Karpas-422 (cell line): ENCODE measurements at places on chromosomes 2 and 18. TPM values are rescaled to one million over a fixed set of nuclear protein-coding genes. Genes with fewer than 3 reads are reported as not detected.
A peak's percentile ranks its signal among the peaks of the same experiment; 100 is the strongest.

The HPCAL1 gene
- 5.0 and 6.6 TPM in 2 replicates for total RNA-seq

The C2orf78 gene
- not detected in 2 replicates for total RNA-seq

The MALL gene
- total RNA-seq, result not detected in 2 replicates

The CFC1 gene
- not detected in 2 replicates for total RNA-seq

The KYNU gene
- 0.75 and 1.8 TPM in 2 replicates for total RNA-seq

The ZNF385B gene
- total RNA-seq, result not detected in 2 replicates

- H3K36me3 ChIP-seq, result no peaks in the 10 kb centered on the region
- no peak overlapping the region for H3K27ac ChIP-seq
- peaks cover 3% of the 10 kb centered on the region; the same call in 1 of the 2 replicates for H3K4me1 ChIP-seq
These were observed 53.7 kb upstream of the LGALSL start for GRCh38 chr2:64400105-64400728.

DNA sequence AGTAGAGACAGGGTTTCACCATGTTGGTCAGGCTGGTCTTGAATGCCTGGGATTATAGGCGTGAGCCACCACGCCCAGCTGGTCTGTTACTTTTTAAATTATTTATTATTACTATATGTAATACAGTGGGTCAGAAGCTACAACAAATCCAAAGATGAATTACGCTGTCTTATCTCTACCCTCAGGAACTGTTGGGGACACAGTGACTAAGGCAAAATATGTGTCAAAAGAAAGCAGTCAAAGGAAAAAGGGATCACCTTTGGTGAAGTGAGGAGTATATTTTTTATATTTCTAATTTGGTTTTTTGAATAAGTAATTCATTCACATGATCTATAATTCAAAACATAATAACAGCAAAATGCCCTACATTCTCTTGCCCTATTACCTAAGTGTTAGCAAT, 4.7 kb downstream of the CREB1 start:
- H3K4me3 ChIP-seq, result no peak overlapping the region
- no peak for DNase-seq
- H3K27me3 ChIP-seq, result no peaks in the 10 kb centered on the region
- no peak overlapping the region; the same call in 1 of the 2 replicates for H3K27ac ChIP-seq
- peaks cover 24% of the 10 kb centered on the region; the same call in 1 of the 2 replicates for H3K36me3 ChIP-seq
- H3K4me1 ChIP-seq, result peaks cover 27% of the 10 kb centered on the region

DNA sequence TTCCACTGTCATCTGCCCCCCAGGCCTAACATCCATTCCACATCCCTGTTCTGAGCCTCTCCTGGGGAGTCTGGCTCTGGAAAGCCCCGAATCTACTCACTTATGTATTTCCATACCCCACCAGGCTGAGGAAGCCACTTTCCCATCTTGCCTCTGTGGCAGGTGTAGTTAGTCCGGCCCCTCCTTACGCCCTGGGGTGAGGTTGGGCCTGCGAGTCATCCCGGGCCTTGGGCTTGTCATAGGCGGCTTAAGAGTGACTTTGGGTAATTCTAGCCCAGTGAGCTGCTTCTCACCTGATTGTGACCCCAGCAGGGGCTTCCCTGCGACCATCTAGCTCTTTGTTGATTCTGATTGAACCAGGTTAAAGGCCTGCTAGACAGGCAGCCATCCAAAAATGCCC, 21.1 kb downstream of the PCARE start:
- H3K4me1 ChIP-seq, result no peaks in the 10 kb centered on the region
- H3K4me3 ChIP-seq, result no peak overlapping the region
- no peak overlapping the region for H3K27ac ChIP-seq

DNA sequence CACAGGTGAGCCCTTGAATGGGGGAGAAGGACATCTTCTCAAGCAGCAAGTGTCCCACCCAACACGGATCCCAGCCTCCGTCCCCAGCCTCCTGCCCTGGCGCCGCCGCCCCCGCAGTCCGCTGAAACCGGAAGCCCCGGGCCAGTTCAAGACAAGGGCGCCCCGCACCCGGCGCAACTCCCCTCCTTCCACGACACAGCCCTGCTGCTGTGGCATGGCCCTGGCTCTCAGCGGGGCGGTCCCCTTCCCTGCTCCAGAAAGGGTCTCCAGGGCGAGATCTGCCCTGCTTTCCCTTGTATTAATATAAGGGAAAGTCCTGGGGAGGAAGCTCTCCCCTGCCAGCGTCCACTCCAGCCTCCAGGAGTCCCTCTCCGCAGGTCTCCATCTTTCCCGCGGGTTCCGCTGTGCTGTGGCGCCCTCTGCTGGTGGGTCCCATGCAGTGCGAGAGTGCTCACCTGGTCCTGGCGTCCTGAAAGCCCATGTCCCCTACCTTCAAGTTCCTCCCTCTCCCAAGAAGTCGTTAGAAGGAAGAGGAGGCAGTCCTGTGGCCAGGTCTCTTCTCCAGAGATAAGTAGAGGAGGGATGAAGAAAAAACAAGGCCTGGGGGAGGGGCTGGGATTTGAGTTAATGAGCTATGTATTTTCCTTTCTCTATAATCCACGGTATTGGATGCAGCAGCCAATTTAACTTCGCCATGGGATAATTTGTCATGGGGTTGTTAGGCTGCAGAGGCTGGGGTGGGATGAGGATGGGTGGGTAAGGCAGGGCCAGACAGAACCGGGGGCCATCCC, 176.0 kb downstream of the SMAD2 start:
- H3K4me3 ChIP-seq, result no peak overlapping the region
- no peaks in the 10 kb centered on the region for H3K36me3 ChIP-seq
- no peaks in the 10 kb centered on the region for H3K27me3 ChIP-seq
- no peak overlapping the region for H3K27ac ChIP-seq
- H3K4me1 ChIP-seq, result no peaks in the 10 kb centered on the region

The DSC1 gene
- total RNA-seq, result 2.3 and 2.4 TPM in 2 replicates

- no peaks in the 10 kb centered on the region for H3K36me3 ChIP-seq
- no peak for DNase-seq
- H3K27me3 ChIP-seq, result no peaks in the 10 kb centered on the region
- H3K27ac ChIP-seq, result no peak overlapping the region
- H3K4me3 ChIP-seq, result no peak overlapping the region
These were observed 56.1 kb downstream of the TNP1 start for GRCh38 chr2:216803791-216804190.

- no peak for DNase-seq
- H3K36me3 ChIP-seq, result no peaks in the 10 kb centered on the region
- no peak overlapping the region for H3K4me3 ChIP-seq
- no peak overlapping the region for H3K27ac ChIP-seq
These were observed 73.3 kb upstream of the FAM98A start for GRCh38 chr2:33672389-33672788.

- H3K27me3 ChIP-seq, result no peaks in the 10 kb centered on the region
- H3K27ac ChIP-seq, result no peak overlapping the region
- no peaks in the 10 kb centered on the region for H3K4me1 ChIP-seq
These were observed 1887.8 kb upstream of the CELF4 start for GRCh38 chr18:39453356-39453755.

GRCh38 chr2:232053777-232054176, 92.3 kb downstream of the DIS3L2 start:
- H3K4me1 ChIP-seq, result peaks cover 19% of the 10 kb centered on the region
- H3K27me3 ChIP-seq, result no peaks in the 10 kb centered on the region
- DNase-seq, result no peak
- H3K27ac ChIP-seq, result no peak overlapping the region
- H3K4me3 ChIP-seq, result no peak overlapping the region
- H3K36me3 ChIP-seq, result no peaks in the 10 kb centered on the region

The HOXD11 gene
- not detected in 2 replicates for total RNA-seq

The ELOA2 gene
- not detected in 2 replicates for total RNA-seq

- DNase-seq, result no peak
- no peaks in the 10 kb centered on the region for H3K36me3 ChIP-seq
- H3K4me3 ChIP-seq, result no peak overlapping the region
- H3K27ac ChIP-seq, result no peak overlapping the region
These were observed 49.7 kb downstream of the SH3YL1 start for GRCh38 chr2:213932-214693.

- DNase-seq, result no peak
- H3K27ac ChIP-seq, result no peak overlapping the region
- no peak overlapping the region for H3K4me3 ChIP-seq
- H3K36me3 ChIP-seq, result peaks cover 3% of the 10 kb centered on the region; the same call in 1 of the 2 replicates
- no peaks in the 10 kb centered on the region for H3K4me1 ChIP-seq
- H3K27me3 ChIP-seq, result no peaks in the 10 kb centered on the region
These were observed 166.5 kb upstream of the OTX1 start for GRCh38 chr2:62884086-62884485.

- H3K36me3 ChIP-seq, result no peaks in the 10 kb centered on the region
- no peaks in the 10 kb centered on the region for H3K4me1 ChIP-seq
- no peaks in the 10 kb centered on the region for H3K27me3 ChIP-seq
- peak; percentile 72 for DNase-seq
These were observed 14.4 kb upstream of the STAT4 start for GRCh38 chr2:191165176-191165643.

- H3K27me3 ChIP-seq, result no peaks in the 10 kb centered on the region
- DNase-seq, result no peak
- peaks cover 69% of the 10 kb centered on the region for H3K36me3 ChIP-seq
- no peaks in the 10 kb centered on the region for H3K4me1 ChIP-seq
- no peak overlapping the region for H3K4me3 ChIP-seq
These were observed 19.8 kb downstream of the PDIA6 start for GRCh38 chr2:10792660-10793400.

DNA sequence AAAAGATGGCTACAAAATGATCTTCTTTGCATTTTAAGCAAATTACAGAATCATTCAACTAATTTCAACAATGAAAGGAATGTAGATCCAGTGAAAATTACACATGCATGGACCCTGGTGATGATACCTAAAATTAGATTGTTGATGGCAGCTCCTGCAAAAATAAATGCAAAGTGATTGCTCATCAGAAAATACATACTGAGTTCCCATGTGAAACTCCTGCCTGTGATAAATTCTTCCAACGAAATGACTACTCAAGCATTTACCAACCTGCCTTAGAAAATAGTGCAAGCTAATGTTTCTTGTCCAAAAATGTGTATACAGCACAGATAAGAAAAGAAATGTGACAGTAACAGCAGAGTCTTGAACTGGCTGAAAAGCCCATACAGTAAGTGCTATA, 300.0 kb upstream of the REV1 start:
- H3K27ac ChIP-seq, result no peak overlapping the region
- no peaks in the 10 kb centered on the region for H3K36me3 ChIP-seq
- H3K4me1 ChIP-seq, result peaks cover 3% of the 10 kb centered on the region; the same call in 1 of the 2 replicates
- DNase-seq, result no peak
- H3K4me3 ChIP-seq, result no peak overlapping the region

DNA sequence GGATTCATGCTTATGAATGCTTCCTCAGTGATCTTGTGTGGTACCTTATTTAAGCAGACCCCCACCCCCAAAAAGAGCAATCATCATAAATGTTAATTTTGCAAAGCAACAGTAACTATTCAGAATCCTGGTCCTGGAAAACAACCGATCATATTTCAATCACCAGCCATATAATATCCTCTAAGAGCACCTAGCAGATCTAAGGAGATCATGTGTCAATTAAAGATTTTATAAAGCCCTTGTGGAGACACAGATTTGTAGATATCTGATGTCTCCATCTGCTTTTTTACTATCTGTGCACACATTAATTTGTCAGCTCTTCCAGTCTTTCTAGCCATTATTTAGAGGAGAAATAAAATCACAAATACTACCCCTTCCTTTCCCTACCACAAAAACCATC, 423.7 kb downstream of the TGIF1 start:
- no peak overlapping the region for H3K27ac ChIP-seq
- H3K4me1 ChIP-seq, result peaks cover 15% of the 10 kb centered on the region
- no peak overlapping the region for H3K4me3 ChIP-seq
- DNase-seq, result no peak

DNA sequence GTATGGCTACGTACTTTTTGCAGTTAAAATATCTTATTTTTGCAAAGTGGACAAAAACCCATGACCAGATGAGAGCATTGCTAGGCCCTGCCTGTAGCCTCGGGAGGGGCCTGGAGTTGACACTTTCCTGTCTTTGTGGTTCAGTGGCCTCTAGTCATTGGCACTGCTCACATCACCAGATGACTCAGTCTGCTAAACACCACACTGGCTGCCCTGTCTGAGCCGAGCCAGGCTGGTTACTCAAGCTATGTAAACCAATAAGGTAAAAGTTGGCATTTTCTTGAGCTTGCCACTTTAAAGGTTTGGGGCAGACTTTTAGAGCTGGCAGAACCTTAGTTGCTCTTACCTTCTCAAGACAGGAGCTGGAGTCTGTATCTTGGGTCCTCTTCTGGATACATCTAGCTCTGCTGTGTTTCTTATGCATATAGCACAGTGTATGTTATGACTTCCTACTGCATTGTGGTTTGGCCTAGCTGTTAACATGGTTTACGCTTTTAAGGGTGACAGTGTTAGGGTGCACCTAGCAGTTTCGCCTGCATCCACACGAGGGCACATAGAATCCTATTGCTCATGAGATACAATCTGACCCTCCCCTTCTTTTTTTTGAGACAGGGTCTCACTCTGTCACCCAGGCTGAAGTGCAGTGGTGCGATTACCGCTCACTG, 76.4 kb downstream of the AP1S3 start:
- no peaks in the 10 kb centered on the region for H3K4me1 ChIP-seq
- H3K36me3 ChIP-seq, result no peaks in the 10 kb centered on the region
- no peak overlapping the region for H3K4me3 ChIP-seq
- no peaks in the 10 kb centered on the region for H3K27me3 ChIP-seq

The FSIP2 gene
- total RNA-seq, result not detected in 2 replicates

The EFHD1 gene
- not detected in 2 replicates for total RNA-seq

The HOXD12 gene
- total RNA-seq, result 1.0 and 1.9 TPM in 2 replicates

The PLCD4 gene
- 0.43 TPM in 1 of 2 replicates, not detected in the other for total RNA-seq

- H3K36me3 ChIP-seq, result no peaks in the 10 kb centered on the region
- H3K27me3 ChIP-seq, result no peaks in the 10 kb centered on the region
- DNase-seq, result no peak
- no peak overlapping the region for H3K4me3 ChIP-seq
- no peak overlapping the region for H3K27ac ChIP-seq
These were observed 1345.1 kb downstream of the SUCLG1 start for GRCh38 chr2:83113953-83114352.

The TFPI gene
- total RNA-seq, result not detected in 2 replicates

DNA sequence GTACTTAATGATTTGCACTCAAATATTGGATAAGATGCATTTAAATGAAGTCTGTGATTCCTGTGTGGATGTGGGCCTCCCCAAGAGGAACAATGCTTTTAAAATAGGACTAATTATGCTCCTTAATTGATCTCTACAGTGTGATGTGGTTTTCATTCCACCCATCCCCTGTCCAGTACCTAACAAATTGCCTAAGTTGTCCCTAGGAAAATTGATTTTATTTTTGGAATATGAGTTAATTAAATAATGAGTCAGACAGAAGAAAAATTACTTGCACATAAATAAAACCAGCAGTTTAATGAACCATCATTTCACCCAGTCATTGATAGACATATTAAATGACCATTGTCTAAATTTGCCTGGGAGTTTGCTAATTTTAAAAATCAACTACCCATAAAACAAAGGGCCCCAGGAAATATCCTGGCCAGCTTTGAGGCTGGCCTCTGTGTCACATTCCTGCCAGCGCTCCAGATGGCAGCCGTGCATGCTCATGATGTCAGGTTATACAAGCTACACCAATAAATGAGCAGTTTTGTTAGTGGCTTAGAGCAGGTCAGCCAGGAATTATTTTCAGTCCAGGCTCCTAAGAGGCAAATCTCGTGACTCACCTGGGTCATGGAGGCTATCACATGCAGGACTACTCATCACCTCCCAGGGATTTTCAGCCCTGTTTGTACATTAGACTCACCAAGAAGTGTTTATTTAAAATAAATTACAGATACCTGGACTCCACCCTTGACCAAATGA, 31.9 kb downstream of the ABHD3 start:
- H3K4me3 ChIP-seq, result no peak overlapping the region
- H3K27me3 ChIP-seq, result no peaks in the 10 kb centered on the region
- no peaks in the 10 kb centered on the region for H3K4me1 ChIP-seq

The CCDC121 gene
- total RNA-seq, result 1.2 and 2.9 TPM in 2 replicates
